ENCODE measurements at places on chromosomes 11 and 22.
A peak's percentile ranks its signal among the peaks of the same experiment; 100 is the strongest.

DNA sequence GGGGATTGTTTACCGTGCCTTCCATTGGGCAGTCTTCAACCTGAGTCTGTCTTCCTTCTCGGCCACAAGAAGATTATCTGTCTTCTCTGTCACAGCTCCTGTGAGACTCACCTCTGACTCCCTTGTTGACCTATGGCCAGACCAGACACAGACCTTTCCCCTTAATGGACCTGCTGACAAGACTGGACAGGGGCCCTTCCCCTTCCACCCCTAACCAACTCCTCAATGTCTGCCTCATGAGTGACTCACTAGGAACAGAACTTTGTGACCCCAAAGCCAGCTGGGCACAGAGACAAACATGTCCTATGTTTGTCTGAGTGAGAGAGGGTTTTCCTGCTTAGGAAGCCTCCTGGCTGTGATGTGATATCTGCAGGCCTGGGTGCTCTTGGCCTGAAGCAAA lies 405.0 kb downstream of the BRD1 start:
- no peak for DNase-seq

GRCh38 chr11:1052133-1053011 lies 15.9 kb upstream of the MUC6 start:
- peak; percentile 63 for DNase-seq

- no peak for DNase-seq
Observed at GRCh38 chr22:17106161-17106784, 14.9 kb downstream of the TMEM121B start.

DNA sequence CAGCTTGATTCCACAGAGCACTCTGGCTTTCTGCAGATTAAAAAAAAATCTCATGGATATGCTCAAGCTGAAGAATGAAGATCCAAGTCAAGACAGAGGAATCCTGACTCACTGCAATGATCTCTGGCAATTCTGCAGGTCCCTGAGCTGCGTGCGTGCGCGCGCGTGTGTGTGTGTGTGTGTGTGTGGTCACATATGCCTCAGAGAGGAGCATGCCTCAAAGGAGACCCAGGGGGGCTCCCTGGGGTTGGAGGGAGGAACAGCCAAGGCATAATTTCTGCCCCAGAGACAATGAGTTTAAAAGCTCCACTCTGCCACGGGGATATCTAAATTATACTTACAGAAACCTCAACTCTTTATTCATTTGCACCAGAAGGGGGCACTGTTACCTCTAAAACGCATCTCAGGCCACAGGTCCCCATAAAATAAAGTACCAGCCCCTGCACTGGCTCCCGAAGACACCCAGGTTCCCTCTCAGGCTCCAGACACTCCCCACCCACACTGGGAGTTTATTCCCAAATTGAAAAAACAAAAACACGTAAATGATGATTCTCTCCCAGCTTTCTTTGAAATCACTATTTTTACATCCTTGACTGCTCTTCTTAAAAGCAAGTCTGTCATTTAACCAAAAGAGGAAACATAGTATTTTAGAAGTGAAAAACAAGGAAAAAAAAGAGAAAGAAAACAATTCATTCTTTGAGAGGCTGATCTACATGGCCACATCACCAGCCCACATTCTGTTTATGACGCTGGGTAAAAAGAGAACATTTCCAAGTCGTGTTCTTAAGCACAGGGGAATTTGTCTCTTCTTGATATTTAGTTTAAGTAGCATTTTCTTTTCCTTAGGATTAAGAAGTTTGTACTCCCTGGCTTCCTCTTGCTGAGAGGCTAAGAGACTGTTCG lies 401.0 kb downstream of the LARGE1 start:
- DNase-seq, result no peak

DNA sequence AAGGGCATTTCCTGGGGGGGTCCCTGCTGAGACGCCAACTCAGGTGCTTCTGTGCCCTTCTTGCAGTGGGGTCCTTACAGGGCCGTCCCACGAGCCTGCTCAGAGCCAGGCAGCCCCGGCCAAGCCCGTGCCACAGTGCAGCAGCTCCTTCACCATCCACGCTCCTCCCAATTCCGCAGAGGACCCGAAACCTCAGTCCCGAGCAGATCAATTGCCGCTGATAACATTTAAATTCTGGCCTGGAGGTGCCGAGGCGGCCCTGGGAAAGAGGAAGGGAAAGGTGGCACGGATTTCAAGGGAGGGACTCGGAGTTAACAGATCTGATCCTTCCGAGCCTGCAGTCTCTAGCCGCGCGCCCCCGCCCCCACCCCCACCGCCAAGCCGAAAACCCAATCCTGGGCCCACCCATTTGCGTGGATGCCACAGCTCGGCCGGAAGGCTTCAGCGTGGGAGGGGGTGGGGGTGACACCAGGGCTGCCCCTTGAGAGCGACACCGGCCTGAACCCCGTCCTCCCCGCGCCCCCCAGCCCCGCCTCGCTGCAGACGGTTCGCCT lies 32.3 kb upstream of the JAM3 start:
- DNase-seq, result no peak

GRCh38 chr22:48256041-48256739 lies 1493.7 kb downstream of the TBC1D22A start:
- no peak for DNase-seq

DNA sequence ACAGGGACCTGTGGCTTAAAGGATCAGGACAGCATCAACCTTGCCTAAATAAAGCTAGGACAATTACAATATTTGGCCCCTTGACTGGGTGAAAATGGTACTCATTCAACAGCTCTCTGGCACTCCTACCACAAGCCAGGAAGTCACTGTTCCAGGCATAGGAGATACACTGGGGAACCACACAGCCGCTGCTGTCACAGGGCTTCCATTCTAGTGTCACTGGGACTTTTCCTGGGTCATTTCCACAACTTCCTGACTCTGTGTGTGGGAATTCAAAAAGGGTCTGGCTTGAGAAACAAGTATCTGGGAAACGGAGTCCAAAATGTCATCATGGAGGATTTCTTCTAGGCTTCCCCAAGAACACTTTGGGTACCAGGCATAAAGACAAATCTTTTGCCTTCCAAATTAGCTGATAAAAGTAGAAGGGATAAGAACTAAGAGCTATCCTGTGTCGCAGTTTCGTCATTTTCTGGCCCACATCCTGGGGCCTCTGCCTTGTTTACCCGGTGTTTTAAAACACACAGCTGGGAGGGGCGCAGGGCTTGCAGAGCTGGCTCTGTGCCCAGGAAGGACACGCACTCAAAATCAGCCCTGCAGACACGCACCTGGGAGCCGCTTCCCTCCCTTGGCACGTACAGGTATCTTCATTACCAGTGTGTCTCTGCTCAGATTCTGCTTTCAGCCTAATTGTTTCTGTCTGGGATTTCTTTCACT lies 38.0 kb downstream of the TMEM45B start:
- DNase-seq, result peak; percentile 94

DNA sequence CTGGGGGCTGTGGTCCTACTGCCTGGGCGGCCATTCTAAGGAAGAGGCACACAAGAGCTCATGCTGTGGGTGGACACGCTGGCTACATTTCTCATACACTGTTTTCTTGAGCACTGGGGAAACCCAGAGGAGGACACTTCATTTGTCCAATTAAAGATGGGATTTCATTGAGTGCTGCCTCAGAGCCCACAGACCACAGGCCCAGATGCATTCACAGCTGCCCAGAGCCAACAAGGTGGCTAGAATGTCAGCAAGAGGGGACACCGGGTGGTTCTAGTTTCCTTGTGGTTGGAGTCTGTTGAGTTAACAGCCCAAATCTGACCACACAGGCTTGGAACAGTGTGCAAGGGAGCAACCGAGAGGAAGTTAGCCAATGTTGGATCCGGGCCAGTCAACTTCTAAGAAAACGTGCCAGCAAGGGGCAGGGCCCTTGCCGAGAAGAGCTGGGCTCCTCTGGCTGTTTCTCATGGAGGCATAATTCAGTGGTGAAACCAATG lies 35.0 kb upstream of the SORL1 start:
- peak; percentile 73 for DNase-seq

GRCh38 chr22:38205261-38206128 lies 3.7 kb downstream of the MAFF start:
- DNase-seq, result no peak

DNA sequence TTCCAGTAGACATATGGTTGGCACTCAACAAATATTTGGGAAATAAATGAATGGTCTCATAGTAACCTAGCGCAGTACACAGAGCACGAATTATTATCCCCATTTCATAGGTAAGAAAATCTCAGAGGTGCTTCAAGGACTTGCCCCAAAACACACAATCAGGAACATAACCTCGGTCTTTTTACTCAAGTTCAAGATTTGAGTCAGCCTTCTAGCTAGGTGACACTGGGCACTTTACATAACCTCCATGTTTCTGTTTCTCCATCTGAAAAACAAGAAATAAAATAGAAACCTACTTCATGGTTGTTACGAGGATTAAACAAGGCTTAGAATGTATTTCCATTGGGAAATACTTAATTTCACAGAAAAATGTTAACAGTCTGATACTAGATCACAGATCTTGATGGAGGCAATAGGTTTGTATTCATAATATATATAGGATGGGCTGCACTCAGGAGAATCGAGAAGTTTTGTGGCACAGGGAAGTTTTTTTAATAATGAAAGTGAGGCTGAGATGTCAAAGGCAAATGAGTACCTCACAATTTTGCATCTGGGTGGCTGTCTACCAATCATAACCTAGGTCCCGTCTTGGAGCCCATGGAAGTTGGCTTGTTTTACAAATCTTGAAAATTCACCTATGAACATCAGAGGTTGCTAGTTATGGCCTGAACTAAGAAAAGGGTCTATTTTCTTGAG lies 147.4 kb upstream of the ZC3H12C start:
- no peak for DNase-seq

- no peak for DNase-seq
Observed at GRCh38 chr11:76637491-76638269, 32.9 kb downstream of the LRRC32 start.

- no peak for DNase-seq
Observed at GRCh38 chr11:93861808-93862207, 11.4 kb upstream of the VSTM5 start.

DNA sequence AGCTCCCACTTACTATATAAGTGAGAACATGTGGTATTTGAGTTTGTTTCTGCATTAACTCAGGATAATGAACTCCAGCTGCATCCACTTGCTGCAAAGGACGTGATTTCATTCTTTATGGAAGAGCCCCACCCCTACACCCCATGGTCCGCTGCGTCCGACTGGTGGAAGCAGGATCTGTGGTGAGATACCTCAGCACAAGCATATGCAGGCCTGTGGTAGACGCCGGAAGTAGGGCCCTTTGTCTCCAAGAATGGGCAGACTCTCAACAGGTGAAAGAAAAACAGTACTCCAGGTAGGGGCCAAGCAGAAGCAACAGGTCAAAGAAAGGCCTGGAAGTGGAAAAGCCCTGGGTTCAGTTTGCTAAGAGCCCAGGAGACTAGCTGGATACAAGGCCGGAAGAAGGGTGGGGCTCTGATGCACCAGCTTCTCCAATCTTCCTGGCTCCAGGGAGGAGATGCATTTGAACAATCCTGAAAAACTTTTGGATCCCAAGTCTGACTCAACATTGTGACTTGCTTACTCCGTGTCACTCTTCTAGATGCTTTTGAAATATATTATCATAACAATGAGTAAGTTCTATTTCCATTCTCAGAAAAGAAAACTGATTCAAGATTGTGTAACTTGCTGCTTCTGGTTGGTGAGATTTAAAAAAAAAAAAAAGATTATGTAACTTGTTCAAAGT lies 30.4 kb downstream of the NEAT1 start:
- DNase-seq, result peak; percentile 78

DNA sequence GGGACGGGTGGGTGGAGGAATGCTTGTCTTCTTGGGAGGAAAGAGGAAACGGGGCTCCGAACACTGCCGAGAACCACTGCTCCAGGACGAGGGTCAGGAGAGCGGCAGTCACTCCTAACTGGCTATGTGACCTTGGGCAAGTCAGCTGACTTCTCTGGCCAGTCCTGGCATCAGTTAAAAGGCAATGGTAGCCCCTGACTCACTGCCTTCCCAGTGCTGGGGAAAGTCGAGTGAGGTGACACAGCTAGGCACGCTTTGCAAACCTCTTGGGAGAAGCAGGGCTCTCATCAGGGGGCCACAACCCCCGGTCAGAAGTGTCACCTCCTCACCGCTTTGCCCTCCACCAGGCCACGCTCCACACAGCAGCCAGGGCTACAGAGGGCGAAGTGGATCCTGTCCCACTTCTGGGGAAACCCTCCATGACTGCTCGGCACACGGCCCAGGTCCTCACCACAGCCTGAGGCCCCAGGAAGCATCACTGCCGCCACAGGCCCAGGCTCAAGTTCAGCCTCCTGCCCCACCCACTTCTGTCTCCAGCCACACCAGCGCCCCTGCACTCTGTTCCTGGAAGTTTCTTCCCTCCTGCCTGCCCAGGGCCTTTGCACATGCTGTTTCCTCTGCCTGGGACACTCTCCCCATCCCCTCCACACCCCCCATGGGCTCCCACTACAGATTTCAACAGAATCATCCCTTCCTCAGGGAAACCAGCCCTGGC lies 16.3 kb downstream of the IL2RB start:
- no peak for DNase-seq

GRCh38 chr22:42686756-42687491 lies 33.7 kb downstream of the A4GALT start:
- no peak for DNase-seq

DNA sequence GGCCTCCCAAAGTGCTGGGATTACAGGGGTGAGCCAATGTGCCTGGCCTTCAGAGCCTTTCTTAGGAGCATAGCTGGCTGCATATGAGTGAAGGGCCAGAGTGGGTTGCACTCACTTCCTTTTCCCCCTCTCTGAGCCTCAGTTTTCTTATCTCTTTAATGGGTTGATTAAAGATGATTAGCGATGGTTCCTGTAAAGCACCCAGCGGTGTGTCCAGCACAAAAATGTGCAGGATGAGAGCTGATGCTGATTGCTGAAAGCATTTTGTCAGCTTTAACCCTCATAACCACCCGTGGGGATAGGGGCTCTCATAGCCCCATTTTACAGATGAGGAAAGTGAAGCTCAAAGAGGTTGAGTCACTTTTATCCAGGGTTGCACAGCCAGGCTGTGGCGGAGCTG lies 5.5 kb downstream of the CACNA1I start:
- DNase-seq, result no peak

DNA sequence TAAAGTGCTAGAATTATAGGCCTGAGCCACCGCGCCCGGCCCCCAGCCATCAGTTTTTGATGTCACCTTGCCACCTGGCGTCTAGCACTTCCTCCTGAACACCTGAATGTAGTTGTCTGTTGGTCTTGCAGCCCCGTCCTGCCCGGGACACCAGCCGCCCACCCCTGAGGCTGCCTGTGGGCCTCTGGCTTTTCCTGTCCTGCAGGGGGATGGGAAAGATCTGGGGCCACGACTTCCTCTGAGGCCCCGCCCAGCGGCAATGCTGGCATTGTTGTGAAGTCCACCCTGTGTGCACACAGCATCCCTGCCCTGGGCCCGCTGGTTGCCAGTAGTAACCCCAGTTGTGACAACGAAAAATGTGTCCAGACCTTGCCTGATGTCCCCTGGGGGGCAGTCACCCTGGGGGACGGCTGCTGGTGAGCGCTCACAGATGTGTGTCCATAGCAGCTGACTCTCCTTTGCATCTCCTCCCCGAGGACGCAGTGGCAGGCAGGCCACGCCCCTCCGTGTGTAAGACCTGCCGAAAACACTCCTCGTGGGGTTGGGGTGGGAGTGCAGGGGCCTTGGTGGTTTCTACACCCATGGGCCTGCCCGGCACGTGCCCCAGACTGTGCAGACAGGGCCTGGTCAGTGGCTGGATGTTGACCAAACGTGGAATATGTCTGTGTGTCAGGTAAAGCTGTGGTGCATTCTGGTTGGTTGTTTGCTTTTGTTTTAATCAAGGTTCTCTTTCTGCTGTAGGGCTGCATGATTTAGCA lies 6.8 kb downstream of the SELENOO start:
- DNase-seq, result no peak

- no peak for DNase-seq
Observed at GRCh38 chr11:104645261-104646222, 252.7 kb downstream of the CASP12 start.

GRCh38 chr11:77176996-77177395 lies 49.0 kb downstream of the MYO7A start:
- no peak for DNase-seq

All from RWPE2 (cell line).